Upper lobe of right lung (tissue), 1 donor: ENCODE measurements at places on chromosomes 6 and 20. TPM values are rescaled to one million over a fixed set of nuclear protein-coding genes. Genes with fewer than 3 reads are reported as not detected.

DNA sequence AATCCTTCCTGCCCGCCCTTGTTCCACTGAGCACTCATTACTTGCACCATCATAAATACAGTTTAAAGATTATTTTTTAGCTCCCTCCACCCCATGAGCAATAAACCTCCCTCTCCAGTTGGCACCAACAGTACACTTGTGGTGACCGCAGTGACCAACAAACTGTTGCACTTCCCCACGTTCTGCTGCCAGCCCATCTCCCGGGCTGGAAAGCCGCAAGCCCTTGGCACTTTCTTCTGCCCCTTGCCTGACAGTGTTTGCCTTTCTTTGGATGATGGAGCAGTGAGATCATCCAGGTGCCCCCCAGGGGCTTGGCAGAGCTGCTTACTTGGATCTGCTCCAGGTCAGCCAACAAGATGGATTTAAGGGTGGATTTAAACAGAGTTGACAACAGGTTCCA is 21.6 kb downstream of the KCNB1 start:
- H3K4me3 ChIP-seq: no peak overlapping the region
- DNase-seq: no peak
- no peaks in the 10 kb centered on the region for H3K4me1 ChIP-seq
- no peaks in the 10 kb centered on the region for H3K27me3 ChIP-seq

- H3K4me3 ChIP-seq: no peak overlapping the region
- H3K27me3 ChIP-seq: no peaks in the 10 kb centered on the region
- no peaks in the 10 kb centered on the region for H3K36me3 ChIP-seq
- DNase-seq: peak; percentile 90
Observed at GRCh38 chr6:111105578-111105977, 18.3 kb downstream of the SLC16A10 start.

- no peak overlapping the region for H3K4me3 ChIP-seq
- no peaks in the 10 kb centered on the region for H3K4me1 ChIP-seq
- H3K27ac ChIP-seq: no peak overlapping the region
- H3K36me3 ChIP-seq: no peaks in the 10 kb centered on the region
- H3K27me3 ChIP-seq: no peaks in the 10 kb centered on the region
Observed at GRCh38 chr20:44460795-44461141, 14.9 kb upstream of the TTPAL start.

DNA sequence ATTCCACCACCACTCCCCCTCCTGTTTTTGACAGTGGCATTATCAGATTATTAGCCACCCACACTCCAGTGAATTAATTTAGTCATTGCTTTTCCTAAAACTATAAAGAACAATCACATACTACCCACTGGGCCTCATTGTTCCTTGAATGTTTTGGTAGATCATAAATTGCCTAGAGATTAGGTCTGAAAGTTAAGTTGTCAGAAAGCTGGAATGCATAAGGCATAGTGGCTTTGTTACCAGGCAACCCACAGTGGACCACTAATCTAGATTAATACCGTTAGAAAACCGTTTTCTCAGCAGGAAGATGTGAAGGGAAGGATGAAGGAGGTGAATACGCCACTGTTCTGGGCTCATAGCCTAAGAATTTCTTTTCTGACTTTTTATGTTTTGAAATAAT is 75.6 kb downstream of the SAMD3 start:
- H3K4me1 ChIP-seq: no peaks in the 10 kb centered on the region
- no peaks in the 10 kb centered on the region for H3K27me3 ChIP-seq
- no peak for DNase-seq
- H3K27ac ChIP-seq: no peak overlapping the region
- H3K4me3 ChIP-seq: no peak overlapping the region

DNA sequence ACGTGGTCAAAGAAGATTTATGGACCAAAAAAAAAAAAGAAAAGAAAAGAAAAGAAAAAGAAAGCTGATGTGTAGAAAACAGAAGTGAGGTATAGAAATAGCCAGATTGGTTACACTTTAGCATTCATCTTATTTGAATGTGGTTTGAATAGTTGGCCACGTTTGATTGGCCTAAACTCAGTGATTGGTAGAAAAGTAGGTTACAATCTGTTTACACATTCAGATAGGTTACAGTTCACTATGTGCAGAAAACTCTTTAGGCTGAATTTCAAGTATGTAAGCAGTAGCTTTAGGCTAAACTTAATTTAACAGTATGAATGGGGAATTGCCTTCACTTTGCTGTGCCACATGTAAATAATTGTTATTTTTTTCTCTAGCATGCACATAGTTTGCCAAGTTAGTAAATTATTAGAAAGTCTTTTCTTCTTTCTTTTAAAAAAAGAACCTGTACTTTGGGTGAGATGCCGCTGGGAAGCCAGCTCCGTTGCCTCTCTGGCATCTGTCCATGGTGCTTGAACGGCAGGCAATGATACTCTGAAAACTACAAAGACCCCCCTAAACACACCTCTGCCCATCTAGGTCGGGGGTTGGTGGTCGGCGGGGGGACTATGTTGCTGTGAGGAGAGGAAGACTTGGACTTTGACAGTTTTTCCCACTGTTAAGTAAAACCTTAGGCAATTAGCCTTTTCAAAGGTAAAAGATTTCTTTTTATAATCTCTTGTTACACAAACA is 173.0 kb downstream of the AIG1 start:
- DNase-seq: no peak
- no peaks in the 10 kb centered on the region for H3K4me1 ChIP-seq
- no peaks in the 10 kb centered on the region for H3K27me3 ChIP-seq
- H3K36me3 ChIP-seq: no peaks in the 10 kb centered on the region
- no peak overlapping the region for H3K4me3 ChIP-seq

DNA sequence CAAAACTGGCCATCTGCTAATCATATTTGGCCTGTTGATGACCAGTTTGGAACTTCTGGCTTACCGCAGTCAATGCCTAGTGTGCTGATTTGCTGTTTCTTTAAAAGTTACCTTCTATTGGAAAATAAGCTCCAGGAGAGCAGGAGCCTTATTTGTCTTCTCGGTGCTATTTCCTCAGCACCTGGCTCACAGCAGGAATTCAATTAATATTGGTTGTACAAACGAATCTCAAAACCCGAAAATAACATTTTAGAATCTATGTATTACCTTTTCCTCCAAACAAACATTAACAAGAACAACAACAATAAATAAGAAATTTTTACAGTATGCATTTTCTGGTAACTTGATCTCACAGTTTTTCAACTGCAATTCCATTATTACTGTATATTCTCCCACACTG is 1080.7 kb upstream of the MAP3K7 start:
- H3K27me3 ChIP-seq: no peaks in the 10 kb centered on the region
- no peak for DNase-seq
- H3K4me3 ChIP-seq: no peak overlapping the region
- H3K27ac ChIP-seq: no peak overlapping the region

DNA sequence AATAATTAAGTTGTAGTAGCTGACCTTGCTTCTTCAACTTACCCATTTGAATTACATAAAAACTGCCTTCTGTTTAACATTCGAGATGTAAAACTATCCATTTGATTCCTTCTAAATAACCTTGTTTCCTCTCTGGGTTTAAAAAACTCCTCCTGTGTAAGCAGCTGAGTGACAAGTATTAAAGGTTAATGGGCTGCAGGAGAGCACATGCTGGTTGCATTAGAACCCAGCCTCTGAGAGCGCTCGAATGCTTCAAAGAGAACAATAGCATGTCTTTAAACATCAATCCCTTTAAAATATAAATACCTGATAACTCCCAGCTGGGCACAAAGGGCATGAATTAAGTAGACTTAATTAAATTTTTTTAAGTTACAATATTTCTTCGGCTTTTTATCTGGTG is 215.8 kb downstream of the EYA4 start:
- H3K27me3 ChIP-seq: no peaks in the 10 kb centered on the region
- no peak overlapping the region for H3K27ac ChIP-seq
- no peaks in the 10 kb centered on the region for H3K36me3 ChIP-seq
- no peaks in the 10 kb centered on the region for H3K4me1 ChIP-seq
- H3K4me3 ChIP-seq: no peak overlapping the region
- DNase-seq: no peak

DNA sequence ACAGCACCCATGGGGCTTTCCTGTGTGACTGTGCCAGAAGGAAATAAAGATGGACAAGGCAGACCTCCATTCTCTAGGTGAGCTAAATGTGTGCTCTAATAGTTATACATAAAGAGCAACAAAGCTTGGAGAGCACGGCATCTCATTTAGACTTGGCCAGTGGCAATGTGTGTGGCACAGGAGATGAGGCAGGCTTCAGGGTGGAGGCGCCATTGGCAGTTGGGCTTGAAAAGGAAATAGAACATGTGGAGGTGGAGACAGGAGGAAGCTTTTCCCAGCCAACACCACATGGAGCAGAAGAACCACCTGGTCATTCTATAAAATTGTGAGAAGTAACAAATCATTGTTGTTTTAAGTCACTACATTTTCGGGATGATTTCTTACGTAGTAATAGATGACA is 3.6 kb upstream of the RALY start:
- DNase-seq: no peak
- H3K4me1 ChIP-seq: peaks cover 9% of the 10 kb centered on the region
- no peak overlapping the region for H3K27ac ChIP-seq

GRCh38 chr20:50257860-50258259 is 67.2 kb downstream of the CEBPB start:
- DNase-seq: no peak
- no peak overlapping the region for H3K27ac ChIP-seq
- no peaks in the 10 kb centered on the region for H3K36me3 ChIP-seq

GRCh38 chr6:116266803-116267202 is 12.9 kb downstream of the TSPYL1 start:
- H3K36me3 ChIP-seq: peaks cover 1% of the 10 kb centered on the region
- H3K4me3 ChIP-seq: no peak overlapping the region
- DNase-seq: no peak
- no peaks in the 10 kb centered on the region for H3K27me3 ChIP-seq
- H3K4me1 ChIP-seq: no peaks in the 10 kb centered on the region

GRCh38 chr6:116507324-116507723 is 4.1 kb upstream of the CALHM5 start:
- no peaks in the 10 kb centered on the region for H3K27me3 ChIP-seq
- no peak overlapping the region for H3K4me3 ChIP-seq
- H3K4me1 ChIP-seq: no peaks in the 10 kb centered on the region
- no peak overlapping the region for H3K27ac ChIP-seq
- H3K36me3 ChIP-seq: no peaks in the 10 kb centered on the region

DNA sequence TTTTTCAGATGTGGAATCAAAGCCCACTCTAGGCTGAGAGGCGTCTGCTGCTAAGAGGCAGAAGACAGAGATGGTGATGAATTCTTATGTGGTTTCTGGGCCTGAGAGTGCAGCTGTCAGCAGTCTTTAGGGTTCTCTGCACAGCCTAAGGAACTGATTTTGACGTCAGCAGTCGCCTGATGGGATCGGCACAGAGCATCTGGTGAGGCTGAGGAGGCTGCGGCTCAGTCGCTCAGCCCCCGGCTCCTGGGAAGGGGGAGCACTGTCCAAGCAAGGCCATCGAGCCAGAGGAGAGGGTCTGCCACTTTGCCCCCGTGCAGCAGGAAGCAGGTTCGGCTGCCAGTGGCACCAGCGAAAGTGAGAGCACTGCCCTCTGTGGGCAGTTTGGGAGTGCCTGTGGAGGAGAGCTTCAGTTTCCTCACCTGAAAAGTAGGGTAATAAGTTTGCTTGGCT is 92.5 kb downstream of the TCP11 start:
- H3K4me3 ChIP-seq: no peak overlapping the region
- H3K4me1 ChIP-seq: peaks cover 80% of the 10 kb centered on the region
- DNase-seq: no peak
- peak overlapping the region; percentile 75 for H3K27ac ChIP-seq
- no peaks in the 10 kb centered on the region for H3K27me3 ChIP-seq

- no peak overlapping the region for H3K4me3 ChIP-seq
- DNase-seq: no peak
- H3K27ac ChIP-seq: no peak overlapping the region
- H3K27me3 ChIP-seq: no peaks in the 10 kb centered on the region
- H3K4me1 ChIP-seq: no peaks in the 10 kb centered on the region
Observed at GRCh38 chr20:18072532-18072931, 14.8 kb upstream of the OVOL2 start.

- DNase-seq: no peak
- no peak overlapping the region for H3K4me3 ChIP-seq
- H3K27ac ChIP-seq: no peak overlapping the region
- no peaks in the 10 kb centered on the region for H3K27me3 ChIP-seq
- H3K36me3 ChIP-seq: no peaks in the 10 kb centered on the region
Observed at GRCh38 chr6:145034664-145035063, 700.7 kb downstream of the EPM2A start.

GRCh38 chr6:52103623-52104022 is 16.2 kb upstream of the PKHD1 start:
- no peaks in the 10 kb centered on the region for H3K4me1 ChIP-seq
- no peak for DNase-seq
- H3K27me3 ChIP-seq: no peaks in the 10 kb centered on the region
- H3K4me3 ChIP-seq: no peak overlapping the region
- no peaks in the 10 kb centered on the region for H3K36me3 ChIP-seq

PPP1R3G gene
- 0.46 TPM for total RNA-seq

FOXO3 gene
- total RNA-seq: 73.6 TPM

MMUT gene
- 23.3 TPM for total RNA-seq

GPR31 gene
- total RNA-seq: not detected

TIAM2 gene
- total RNA-seq: 6.2 TPM

BANF2 gene
- total RNA-seq: not detected

FOXF2 gene
- 15.7 TPM for total RNA-seq

STX11 gene
- 49.6 TPM for total RNA-seq

C6orf89 gene
- total RNA-seq: 57.9 TPM

EEF1E1 gene
- total RNA-seq: 22.8 TPM

CCM2L gene
- total RNA-seq: 23.2 TPM

APCDD1L gene
- total RNA-seq: not detected
